CD8-positive, alpha-beta memory T cell (primary cell): ENCODE measurements at places on chromosomes 5 and 9. TPM values are rescaled to one million over a fixed set of nuclear protein-coding genes. Genes with fewer than 3 reads are reported as not detected.

Gene PTPN3
- total RNA-seq = 0.29 TPM

Gene RANBP6
- total RNA-seq = 19.7 TPM

Gene PCDHGC3
- 0.11 TPM for total RNA-seq

Gene TRPM6
- total RNA-seq = not detected

DNA sequence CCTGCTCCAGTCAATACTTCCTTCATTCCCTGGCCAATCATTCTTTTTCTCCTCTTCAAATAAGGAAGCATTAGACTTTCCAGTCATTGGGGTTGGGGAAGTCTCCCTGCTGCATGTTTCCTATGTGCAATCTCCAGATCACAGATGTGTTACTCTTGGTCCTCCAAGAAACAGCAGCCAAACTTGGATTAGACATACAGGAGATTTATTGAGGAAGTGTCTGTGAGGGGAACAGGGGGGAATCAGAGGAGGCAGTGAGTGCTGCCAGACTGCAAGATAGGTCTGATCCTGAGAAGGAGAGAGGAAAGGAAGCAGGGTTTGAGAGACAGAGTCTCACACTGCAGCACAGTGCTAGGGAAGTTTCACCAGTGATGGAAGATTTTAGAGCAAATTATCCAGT, 40.6 kb upstream of the SLIT3 start:
- DNase-seq = no peak
- H3K4me3 ChIP-seq = no peak overlapping the region
- H3K36me3 ChIP-seq = no peaks in the 10 kb centered on the region
- H3K27me3 ChIP-seq = no peaks in the 10 kb centered on the region
- no peaks in the 10 kb centered on the region for H3K4me1 ChIP-seq

DNA sequence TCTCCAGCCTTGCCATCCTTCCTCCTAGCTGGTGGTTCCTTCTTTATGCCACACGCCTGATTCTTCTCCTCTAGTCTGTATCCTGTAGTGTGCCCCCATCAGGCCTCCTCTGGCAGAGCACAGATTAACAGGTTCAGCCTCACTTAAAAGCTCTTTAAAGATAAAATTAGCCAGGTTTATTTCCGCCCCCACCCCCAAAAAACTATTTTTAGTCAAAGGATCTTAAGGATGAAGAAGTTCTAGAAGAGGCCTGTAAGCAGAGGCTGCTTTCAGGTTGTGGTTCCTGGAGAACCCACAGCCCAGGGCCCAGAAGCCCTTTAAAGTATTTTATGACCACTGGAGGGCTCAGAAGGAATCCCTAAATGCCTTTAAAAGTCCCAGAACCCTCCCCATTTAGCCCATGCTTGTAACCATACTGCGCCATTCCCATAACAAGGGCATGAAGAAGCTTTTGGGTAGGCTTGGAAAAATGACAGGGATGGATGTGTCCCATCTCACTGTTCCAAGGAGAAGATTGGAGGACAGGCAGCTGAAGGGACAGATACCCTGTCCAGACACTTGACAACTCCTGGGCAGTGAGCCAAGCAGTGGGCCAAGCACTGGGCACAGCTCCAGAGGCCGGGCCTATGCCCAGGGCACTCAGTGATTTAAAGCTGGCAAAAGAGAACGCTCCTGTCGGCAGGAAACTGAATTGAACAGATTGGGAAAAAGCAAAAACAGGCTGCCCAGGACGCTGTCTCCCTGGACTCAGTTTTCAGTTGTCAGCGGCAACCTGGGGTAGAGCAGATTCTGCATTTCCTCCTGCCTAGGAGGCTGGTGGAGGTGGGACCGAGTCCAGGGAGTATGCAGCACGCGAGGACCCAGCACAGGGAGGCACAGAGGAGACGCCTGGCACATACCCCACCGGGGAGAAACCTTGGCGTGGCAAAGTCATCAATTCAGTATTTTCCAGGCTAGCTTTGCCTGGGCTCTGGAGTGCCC, 106.3 kb upstream of the SSBP2 start:
- DNase-seq = no peak
- no peaks in the 10 kb centered on the region for H3K36me3 ChIP-seq
- no peak overlapping the region for H3K27ac ChIP-seq

GRCh38 chr5:168947212-168947868, 353.6 kb downstream of the SLIT3 start:
- no peaks in the 10 kb centered on the region for H3K4me1 ChIP-seq
- no peaks in the 10 kb centered on the region for H3K27me3 ChIP-seq
- H3K4me3 ChIP-seq = no peak overlapping the region
- no peaks in the 10 kb centered on the region for H3K36me3 ChIP-seq

GRCh38 chr5:173554989-173555705, 61.3 kb downstream of the BOD1 start:
- no peaks in the 10 kb centered on the region for H3K27me3 ChIP-seq
- H3K27ac ChIP-seq = no peak overlapping the region
- H3K4me1 ChIP-seq = no peaks in the 10 kb centered on the region
- no peak for DNase-seq
- H3K36me3 ChIP-seq = no peaks in the 10 kb centered on the region
